Germinal center (tissue), 1 donor: ENCODE measurements at places on chromosomes 5 and 9.
A peak's percentile ranks its signal among the peaks of the same experiment; 100 is the strongest.

DNA sequence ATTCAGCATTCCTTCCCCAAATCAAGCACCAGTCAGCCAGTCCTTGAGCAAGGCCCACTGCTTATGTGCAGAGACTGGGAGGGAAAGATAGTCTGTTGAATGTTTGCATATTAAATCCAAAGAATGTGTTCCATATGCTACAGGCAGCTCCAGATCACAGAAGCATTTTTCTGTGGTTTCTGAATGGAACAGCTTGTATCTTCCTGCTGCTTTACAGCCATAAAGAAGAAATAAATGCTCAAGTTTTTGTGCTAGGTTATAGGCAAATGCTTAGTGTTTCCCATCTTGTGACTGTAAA, 310.3 kb downstream of the TRIM36 start:
- no peak for DNase-seq

GRCh38 chr9:33228606-33229005, 11.4 kb upstream of the SPINK4 start:
- DNase-seq, result no peak

- no peak for DNase-seq
These were observed 21.0 kb upstream of the FAM151B start for GRCh38 chr5:80466669-80467485.

DNA sequence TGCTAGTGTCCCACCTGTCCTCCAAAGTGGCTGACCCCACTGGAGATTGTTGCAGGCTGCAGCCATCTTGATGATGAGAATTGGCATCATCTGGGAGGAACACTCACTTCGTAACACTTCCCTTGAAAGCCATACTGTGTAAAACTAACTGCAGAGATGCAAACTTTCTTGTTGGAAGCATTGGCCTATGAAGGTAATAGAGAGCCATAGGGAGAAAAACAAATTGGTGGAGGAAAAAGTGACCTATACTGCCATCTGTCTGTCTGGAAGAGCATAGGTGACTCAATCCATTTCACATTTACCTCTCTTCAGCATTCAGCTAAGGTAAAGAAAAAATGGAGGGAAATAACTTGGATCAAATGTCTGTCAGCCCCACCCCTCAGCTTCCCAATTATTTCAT, 473.4 kb downstream of the NTRK2 start:
- DNase-seq, result peak; percentile 16

- DNase-seq, result no peak
These were observed 24.5 kb upstream of the DPYSL3 start for GRCh38 chr5:147534172-147534951.

GRCh38 chr5:957748-958485, 50.7 kb upstream of the NKD2 start:
- no peak for DNase-seq

- no peak for DNase-seq
These were observed 5.1 kb upstream of the ERAP1 start for GRCh38 chr5:96812851-96813250.

DNA sequence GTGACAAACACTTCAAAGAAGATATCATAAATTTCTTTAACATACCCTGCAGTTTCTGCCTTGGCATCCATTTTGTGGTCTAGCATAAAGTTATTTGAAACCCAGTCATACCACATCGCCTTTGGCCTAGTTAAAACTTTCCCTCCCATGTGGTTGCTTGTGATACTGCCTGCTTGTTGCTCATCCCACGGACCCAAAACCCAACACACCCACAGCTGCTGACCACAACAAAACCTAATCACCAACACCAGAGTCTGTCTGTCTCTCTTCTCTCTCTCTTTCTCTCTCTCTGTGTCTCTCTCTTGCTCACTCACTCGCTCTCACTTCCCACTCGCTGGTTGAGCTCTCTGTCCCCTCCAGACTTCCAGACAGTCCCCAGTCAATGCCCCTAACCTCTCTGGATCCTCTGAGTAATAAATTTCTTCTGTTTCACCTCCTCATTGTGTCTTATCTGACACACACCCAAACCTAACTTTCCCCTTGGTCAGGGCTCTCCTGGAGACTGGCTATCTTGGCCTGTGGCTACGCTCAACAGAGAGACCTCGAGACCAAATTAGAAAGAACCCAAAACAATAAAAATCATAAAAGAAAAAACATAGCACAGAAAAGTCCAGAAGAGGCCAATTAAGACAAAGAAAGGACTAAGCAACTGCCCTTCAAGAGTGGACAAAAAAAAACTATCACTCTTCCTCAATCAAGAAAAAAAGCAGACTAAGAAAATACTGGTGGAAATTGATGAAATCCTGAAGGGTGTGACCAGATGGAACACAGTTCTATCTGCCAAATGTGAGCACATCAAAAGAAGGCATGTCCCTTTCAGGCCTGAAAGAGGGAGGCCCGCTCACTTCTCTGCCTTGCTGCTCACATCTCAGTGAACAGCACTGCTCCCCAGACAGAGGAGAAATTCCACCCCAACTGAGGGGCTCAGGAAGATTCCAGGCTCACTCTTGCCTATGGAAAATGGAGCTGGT, 41.5 kb downstream of the TTLL11 start:
- no peak for DNase-seq

DNA sequence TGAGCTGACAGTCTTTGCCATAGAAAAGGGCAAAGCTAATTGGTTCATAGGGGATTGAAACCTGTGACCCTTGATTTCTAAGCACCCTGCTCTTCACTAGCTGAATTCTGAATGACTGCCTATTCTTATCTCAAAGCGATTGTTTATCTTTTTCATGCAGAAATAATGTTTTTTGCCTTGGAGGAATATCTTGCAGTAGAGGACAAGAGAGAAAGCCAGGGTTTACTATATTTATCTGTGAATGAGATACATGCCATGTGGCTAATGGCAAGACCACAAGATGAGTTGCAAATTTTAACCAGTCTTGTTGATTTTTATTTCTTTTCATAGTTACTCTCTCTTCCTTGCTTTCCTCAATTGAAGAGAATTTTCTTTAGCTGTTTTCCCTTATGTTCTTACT, 185.0 kb downstream of the CNTLN start:
- DNase-seq, result no peak

DNA sequence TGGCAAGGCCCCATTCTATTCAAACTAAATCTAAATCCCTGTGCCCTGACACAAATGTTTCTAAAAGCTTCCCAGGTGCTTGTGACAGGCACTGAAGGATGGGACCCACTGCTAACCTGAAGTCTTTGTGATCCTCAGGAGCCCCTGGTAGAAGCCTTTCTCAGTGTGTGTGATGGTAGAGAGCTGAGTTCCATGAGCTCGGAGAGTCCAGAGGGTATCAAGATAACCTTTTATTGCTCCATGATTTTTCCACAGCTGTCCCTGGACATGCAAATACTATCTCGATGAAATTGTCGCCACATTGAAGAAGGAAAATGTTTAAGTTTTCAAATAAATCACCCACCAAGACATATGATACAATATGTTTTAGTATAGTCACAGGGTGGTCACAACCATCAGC, 7.7 kb downstream of the CAST start:
- DNase-seq, result no peak

GRCh38 chr5:121805911-121806310, 45.8 kb upstream of the FTMT start:
- DNase-seq, result no peak

DNA sequence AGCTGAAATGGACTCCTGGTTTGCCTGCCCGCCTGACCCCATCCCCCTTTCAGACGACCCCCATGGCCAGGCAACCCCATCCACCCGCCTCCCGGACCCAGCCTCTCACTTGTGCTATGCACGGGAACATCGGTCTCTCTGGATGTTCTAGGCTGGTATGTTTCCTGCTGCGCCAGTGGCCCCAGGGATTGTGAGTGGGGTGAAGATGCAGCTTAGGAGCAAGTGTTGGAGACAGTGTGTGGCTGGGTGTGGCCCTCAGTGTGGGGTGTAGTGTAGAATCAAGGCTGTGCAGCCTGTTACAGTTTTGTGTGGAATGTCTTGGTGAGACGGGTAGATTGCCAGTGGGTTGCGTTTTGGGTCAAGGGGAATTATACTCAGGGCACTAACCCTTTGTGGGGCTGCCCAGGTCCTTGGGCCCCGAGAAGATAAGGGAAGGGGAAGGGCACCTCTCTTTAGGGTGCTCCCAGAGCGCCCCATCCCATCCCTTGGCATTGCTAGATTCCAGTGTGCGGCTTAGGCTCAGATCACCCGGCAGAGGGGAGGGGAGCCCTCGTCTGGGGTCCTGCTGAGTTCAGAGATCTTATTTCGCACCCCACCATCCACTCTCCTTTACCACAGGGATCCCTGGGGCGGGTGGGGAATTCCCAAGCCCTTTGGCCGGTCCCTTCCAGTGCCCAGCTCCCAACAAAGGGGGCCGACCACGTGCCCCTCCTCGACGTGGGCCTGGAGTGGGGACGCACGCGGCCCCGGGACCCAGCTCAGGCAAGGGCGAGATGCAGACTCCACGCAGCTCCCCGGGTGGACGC, 4.6 kb downstream of the IER5L start:
- DNase-seq, result no peak

DNA sequence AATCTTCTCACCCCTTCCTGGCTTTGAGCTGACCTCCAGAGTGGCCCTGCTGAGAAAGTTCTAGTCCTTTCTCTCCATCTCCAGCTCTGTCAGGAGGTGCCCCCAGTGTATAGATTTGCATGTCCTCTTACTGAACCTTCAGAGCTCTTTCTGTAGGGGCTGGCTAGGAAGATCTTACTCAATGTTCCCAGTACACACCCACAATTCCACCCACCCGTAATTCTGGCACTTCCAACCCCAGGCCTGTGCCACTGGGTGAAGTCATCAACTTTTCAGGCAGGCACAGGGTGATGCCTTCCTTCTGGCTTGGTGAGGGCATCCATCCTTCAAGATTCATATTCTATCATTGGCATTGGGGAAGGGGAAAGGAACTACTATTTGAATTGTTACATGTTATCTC, 75.9 kb downstream of the ACER2 start:
- DNase-seq, result no peak

DNA sequence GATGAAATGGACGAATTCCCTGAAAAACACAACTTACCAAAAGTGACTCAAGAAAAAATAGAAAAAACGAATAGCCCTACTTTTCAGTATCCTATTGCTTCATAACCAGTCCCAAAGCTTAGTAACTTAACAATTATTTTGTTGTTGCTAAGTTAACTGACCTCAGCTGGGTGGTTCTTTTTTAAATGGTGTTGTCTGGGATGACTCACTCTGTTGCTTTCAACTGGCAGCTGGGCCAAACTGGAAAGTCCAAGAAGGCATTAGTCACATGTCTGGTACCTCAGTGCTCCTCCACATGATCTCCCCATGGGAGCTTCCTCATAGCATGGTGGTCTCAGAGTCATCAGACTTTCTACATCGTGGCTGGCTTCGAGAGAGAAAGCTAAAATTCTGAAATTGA, 47.8 kb upstream of the ADAMTS2 start:
- no peak for DNase-seq

- no peak for DNase-seq
These were observed 8.8 kb downstream of the SPRY4 start for GRCh38 chr5:142316051-142316450.

DNA sequence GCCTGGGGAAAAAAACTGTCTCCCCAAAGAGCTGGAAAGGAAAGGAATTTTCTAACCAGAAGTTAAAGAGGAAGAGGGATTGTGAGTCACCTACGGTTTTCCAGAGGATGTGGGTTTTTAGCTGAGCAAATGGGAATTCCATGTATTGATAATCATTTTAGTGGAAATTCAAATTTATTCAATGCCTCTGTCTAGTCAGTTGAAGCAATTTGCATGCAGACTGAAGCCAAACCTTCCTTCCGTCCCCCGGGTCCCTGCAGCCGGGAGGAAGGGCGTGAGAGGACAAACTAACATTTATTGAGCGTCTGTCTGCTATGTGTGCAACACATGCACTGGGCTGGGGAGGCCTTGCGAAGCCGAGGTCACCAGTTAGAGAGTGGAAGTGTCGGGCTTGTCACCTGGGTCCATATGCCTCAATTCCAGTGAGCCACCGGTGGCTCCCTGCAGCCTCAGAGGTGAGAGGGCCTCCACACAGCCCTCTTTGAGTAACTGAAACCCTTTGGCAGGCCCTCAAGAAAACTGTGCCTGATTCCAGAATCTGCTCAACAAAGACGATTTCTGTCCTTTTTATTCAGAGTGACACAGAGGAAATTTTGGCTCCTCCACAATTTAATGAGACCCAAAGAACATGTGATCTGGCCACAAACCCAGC, 70.3 kb downstream of the COL27A1 start:
- no peak for DNase-seq

DNA sequence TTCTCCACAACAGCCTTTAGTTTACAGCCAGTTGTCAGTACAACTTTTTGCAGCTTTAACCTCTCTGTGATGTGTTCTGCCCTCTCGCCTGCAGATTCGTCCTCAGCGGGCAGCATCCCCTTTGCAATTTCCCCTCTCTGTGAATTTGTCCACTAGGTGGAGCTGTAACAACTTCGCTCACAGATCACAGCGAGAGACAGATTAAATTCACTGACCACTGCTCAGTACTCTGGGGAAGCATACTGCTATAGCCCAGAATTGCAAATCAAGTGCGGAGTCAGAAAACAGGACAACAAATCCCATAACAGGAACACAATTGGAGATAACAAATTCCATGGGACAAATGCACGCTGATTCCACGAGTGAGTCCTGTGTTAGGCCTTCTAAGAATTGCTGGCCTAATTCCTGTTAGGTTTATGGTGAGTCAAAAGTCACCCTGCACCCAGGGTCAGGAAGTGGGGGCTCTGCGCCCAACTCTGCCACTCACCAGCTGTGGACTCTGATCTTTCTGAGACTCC, 2124.9 kb downstream of the MAT2B start:
- no peak for DNase-seq

DNA sequence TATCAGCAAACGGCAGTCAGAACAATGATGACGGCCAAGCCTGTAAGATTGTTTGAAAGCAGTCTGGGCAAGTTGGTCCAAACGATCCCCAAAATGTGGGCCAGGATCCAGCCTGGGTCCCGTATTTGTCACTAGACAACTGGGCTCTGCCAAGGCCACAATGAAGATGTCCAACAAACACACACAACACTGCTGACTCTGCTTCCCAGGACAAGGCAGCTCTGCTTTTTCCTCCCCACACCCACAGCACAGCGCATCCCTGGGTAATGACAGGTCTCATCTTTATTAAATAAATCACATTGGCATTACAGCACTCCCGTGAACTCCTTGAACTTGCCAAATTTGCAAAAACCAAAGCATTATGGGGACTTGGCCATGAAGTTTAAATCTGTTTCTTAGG, 424.1 kb upstream of the ACTBL2 start:
- no peak for DNase-seq

GRCh38 chr9:128393145-128393775, 22.1 kb downstream of the URM1 start:
- no peak for DNase-seq

DNA sequence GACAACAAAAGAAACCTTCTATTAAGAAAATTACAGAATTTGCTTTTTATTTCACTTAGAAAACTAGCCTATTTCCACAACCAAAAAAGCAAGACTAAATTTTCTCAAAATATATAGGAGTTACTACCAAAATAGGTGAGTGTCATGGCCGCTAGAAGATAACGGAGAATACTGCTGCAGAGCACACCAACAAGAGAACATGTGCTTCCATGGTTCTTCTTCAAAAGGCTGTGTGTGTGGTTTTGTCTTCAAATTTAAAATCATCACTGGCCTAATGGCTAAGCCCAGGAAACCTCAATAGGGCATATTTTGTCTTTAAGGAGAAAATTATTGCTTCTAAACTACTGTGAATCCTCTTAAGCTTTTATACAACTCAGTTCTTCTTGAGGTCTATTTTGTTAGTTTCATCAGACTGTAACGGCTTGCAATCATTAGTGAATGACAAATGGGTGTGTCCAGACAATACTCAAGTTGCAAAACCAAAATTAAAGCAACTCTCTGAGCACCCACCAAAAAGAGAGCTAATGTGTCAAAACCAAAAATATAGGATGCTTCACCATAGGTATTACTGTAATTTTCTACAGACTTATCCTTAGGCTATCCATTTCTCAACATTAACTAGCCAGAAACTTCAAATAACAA, 3.3 kb downstream of the SETX start:
- DNase-seq, result peak; percentile 6
